NCI-H774 (cell line): ENCODE measurements at places on chromosomes 2 and 18.
A peak's percentile ranks its signal among the peaks of the same experiment; 100 is the strongest.

- DNase-seq: no peak
Measured at GRCh38 chr2:3656762-3657721, 958 bp upstream of the ALLC start.

GRCh38 chr18:50507120-50507590, 52.7 kb upstream of the MAPK4 start:
- peak; percentile 37 for DNase-seq

DNA sequence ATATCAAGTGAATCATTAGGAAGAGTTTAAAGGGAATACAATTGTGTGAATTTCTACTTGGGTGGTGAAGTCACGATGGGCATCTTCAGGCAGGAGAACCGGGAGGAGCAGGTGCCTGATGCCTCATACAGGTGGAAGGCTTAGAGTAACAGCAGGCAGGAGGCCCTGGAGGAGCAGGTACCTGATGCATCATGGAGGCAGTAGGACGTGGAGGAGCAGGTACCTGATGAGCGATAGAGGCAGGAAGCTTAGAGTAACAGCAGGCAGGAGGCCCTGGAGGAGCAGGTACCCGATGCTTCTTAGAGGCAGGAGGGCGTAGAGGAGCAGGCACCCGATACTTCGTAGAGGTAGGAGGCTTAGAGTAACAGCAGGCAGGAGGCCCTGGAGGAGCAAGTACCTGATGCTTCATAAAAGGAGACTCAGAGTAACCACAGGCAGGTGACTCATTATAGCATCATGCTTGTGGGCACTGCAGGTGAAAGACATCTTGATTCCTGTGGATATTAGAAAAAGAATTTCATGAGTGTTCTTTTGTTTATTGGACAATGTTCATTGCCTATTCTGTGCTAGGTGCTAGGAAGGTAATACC, 133.9 kb downstream of the ATP9B start:
- no peak for DNase-seq

GRCh38 chr2:33498291-33498956, 22.0 kb downstream of the RASGRP3 start:
- no peak for DNase-seq

DNA sequence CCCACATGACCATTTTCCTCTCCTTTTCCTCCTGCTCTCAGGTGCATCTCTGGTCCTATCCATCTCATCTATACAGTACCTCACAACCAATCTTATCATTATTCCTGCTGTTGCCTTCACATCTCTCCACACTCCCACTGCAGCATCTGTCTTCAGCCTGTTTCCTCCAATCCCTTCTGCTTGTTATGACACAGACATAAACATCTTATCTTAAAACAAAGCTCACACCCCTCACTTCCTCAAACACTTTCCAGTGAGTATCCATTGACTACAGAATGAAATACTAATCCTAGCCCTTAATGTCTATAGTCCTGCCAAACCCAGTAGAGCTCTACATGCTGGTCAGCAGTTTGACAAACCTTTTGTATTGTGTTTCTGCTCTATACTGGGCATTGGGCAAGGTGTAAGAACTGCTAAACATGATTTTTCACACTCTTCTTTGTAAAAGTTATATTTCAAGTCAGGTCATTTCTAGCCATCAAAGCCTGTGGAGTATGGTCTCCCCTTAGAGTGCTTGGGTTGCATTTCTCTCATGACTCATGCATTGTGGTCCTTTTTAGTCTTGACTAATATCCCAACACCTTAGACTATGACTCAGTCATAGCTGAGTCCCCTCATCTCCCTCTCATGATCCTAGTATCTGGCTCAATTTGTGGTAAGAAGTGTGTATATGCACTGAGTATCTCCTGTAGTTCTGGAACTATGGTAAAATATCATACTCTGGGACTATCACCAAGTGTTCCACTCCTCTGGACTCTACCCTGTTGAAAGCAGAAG, 187.0 kb downstream of the CYRIA start:
- DNase-seq: no peak

- no peak for DNase-seq
Measured at GRCh38 chr2:172900871-172901270, 165.2 kb downstream of the RAPGEF4 start.

GRCh38 chr2:238069021-238069709, 8.4 kb downstream of the SCLY start:
- DNase-seq: no peak
